Stimulated activated CD8-positive, alpha-beta memory T cell treated with anti-CD3 and anti-CD28 coated beads, Interleukin-7, amount 100 ng/mL, for 4 hours (primary cell): ENCODE measurements at places on chromosomes 12 and 14.

DNA sequence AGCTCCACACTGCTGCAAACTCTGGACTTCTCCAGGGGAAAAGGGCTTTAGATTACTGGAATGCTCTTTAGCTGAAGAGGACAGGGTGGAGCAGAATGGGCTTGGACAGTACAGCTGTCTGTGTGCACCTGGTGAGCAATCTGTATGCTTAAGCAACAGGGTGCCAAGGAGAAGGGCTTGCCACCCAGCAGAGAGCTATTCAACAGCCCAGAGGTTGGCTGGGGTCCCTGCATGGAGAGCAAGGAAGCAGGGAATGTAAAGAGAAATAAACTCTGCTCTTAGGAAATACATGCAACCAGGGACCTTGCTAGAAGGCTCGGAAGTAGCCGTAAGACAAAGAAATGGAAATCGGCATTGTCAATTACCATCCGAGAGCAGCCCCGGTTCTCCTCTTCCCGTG, 53.0 kb upstream of the CORO1C start:
- DNase-seq, result no peak

DNA sequence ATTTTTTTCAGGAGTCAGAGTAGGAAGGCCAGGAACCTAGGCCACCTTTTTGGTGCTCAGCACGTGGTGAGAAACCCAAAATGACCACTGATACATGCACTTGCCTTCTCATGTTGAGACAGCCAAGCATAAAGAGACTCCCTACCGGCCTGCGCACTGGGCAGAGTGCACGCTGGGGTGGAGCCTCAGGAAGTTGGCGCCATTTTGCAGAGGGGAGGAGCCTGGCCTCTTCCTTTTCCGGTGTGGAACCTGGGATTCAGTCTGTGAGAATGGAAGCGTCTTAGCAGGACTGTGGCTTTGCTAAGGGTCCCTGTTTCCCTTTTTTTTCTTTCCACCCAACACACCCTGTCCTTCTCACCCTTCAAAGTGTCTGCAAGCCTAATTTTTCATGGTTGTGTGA, 62.9 kb upstream of the RTRAF start:
- no peak for DNase-seq

DNA sequence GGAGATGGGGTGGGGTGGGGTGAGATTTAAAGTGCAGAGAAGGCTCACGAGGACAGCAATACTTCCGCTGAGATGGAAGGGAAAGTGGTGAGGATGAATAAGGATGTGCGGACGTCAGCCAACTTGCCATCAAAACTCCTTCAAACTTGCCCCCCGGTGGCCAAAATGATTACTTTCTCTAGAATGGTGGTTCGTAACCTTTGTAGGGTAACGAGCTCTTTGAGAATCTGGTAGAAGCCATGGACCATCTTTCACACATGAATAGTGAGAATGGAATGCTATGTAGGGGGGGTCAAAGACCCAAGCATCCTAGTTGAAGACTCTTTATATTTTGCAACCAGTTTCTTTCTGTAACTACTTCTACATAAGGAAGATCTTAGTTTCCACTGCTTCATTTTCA, 245.9 kb upstream of the DDHD1 start:
- no peak for DNase-seq

- DNase-seq, result no peak
Measured at GRCh38 chr12:466039-466438, 6.3 kb downstream of the B4GALNT3 start.

DNA sequence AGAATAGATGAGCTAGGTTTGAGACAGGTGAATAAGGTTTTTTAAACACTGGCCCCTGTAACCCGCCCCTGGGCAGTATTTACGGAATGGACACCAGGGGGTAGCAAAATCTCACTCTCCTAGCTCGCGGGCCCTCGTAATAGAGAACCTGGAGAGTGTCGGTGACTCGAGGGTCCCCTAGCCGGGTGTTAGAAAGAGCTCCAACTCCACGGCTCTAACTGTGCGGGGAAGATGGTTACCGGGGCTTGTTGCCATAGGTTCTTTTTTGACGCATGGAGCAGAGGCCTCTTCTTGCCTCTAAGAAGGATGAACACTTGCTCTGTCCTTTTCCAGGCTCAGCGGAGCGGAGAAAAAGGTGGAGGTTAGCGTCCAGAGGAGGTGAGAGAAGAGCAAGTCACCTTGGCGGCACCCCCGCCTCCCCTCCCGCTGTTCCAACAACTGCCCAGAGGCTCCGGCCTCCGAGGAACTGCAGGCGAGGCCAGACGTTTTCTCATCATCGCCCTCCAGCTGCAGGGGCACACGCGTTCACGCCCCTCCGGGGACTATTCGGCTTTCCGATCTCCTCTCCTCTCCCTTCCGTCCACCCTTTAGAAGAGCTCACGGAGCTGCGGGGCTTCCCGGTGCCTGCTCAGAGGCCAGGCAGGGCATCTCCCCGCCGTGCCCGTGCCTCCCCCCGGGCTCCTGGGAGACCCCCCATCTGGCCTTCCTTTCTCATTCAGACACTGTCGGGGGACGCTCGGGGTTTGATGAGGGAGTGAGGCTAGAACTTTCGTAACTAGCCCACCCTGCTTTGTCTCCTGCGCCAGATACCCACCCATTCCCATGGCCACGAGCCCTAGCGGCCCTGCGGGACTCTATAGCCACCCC, 1.4 kb upstream of the ARHGEF40 start:
- peak; percentile 43 for DNase-seq

DNA sequence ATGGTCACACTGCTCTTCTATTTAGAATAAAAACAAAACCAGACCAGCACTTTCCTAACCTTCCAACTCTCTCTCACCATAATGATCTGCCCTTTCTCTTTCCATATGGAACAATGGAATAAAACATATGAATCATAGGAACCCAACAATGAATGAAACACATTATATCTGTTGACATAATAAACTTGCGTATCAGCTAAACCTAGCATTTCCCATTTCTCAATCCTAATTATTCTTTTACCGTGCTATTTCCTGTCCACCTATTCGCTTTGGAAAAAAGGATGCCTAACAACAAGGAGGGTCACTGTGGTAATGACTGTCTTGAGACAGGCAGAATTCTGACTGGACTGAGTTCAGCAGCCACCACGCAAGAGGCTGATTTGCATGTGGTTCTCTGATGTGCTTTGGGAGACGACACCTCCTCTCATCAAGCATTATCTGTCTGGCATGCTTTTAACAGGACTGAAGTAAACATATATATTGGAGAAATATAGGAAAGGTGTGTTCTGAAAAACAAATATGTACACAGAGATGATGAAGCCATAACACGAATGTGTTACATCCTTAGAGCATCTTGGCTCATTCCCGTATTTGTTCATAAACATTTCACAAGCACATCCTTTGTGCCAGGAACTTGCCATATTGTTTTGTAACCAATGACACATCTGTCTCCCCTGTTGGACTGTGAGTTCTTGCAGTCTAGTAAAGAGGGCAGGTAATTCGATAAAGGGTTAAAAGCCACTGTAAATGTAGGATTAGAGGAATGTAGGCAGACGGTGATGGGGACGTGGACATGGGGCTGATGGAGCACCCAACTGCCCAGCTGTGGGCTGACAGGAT, 87.7 kb downstream of the PTPRB start:
- no peak for DNase-seq

DNA sequence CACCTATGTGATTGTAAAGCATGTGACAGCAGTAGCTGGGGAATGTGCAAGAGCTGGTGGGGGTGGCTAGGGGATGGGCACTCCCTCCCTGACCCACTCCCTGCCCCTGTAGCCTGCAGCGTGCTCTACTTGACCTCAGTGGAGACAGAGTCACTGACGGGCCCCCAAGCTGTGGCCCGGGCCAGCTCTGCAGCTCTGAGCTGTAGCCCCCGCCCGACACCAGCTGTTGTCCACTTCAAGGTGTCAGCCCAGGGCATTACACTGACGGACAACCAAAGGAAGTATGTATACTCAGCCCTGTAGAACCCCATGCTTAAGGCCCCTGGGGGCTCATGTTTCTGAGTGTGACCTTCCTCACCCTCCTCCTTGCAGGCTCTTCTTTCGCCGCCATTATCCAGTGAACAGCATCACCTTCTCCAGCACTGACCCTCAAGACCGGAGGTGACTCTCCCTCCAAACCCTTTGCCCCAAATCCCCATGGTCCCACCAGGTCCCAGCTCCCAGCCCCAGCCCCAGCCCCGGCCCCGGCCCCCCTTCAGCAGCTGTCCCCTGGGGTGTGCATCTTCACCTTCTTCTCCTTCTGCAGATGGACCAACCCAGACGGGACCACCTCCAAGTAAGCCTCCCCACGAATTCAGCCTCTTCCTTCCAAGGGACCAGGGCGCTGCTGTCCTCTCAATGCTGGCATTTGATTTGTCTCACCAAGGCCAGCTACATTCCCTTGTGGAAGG, 13.3 kb downstream of the TNS2 start:
- DNase-seq, result no peak
